Fibroblast of skin of scalp (primary cell): ENCODE measurements at places on chromosomes 5 and 9.

- peak; percentile 91 for DNase-seq
These were observed 2.5 kb downstream of the IL11RA start for GRCh38 chr9:34654323-34655051.

GRCh38 chr9:122144836-122145591 is 14.6 kb downstream of the NDUFA8 start:
- DNase-seq: no peak

DNA sequence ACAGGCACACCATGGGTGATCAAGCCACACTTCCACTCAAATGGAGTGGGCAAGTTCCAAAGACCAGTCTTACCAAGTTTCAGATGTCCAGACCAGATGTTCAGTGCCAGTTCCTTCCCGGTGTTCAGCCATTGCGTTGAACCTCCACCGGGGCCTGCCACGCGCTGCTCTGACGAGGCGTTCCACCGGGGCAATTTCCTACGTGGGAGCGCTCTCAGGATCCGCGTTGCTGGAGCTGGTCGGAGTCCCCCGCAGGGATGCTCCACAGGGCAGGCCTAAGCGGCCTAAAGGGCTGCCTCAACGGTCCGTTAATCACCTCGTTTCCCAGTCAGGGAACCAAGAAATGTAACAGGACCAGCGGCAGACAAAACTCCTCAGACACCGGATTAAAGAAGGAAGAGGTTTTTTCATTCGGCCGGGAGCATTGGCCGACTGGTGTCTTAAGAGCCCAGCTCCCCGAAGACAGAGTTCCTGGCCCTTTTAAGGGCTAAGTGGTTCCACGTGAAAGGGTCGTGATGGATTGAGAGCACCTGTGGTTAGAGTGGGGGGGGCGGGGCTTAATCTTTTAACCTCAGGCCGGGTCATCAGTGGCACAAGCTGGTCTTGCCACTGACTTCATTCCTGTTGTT is 35.7 kb upstream of the PPP1R26 start:
- DNase-seq: no peak

DNA sequence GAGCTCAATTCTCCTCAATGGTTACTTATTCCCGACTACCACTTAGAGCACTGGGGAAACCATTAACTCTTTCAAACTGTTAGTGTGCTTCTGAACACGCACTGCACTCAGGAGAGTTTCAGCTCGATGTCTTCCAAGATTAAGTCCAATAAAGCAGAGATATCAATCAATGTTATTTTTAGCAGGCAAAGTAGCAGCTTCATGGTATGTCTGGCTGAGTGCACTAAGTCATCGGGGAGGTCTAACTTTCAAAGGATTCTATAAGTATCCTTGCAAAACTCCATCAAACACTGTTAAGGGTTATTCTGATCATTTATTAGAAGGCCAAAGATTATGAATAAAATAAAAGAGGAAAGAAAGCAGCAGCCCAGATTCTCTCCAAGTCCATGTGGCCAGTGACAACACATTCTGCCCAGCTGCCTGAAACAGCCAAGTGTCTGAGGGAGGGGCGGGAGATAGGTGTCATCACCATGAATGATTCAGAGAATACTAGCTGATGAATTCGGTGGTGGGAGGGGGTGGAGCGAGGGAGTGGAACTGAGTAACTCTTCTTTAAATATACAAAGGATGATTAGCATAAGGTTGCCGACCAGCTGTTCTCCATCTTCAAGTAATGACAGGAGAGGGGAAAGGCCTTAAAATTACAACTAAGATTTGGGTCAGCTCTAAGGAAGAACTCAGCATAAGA is 21.3 kb downstream of the NREP start:
- DNase-seq: peak; percentile 94

GRCh38 chr5:36720688-36721087 is 114.3 kb downstream of the SLC1A3 start:
- DNase-seq: no peak

DNA sequence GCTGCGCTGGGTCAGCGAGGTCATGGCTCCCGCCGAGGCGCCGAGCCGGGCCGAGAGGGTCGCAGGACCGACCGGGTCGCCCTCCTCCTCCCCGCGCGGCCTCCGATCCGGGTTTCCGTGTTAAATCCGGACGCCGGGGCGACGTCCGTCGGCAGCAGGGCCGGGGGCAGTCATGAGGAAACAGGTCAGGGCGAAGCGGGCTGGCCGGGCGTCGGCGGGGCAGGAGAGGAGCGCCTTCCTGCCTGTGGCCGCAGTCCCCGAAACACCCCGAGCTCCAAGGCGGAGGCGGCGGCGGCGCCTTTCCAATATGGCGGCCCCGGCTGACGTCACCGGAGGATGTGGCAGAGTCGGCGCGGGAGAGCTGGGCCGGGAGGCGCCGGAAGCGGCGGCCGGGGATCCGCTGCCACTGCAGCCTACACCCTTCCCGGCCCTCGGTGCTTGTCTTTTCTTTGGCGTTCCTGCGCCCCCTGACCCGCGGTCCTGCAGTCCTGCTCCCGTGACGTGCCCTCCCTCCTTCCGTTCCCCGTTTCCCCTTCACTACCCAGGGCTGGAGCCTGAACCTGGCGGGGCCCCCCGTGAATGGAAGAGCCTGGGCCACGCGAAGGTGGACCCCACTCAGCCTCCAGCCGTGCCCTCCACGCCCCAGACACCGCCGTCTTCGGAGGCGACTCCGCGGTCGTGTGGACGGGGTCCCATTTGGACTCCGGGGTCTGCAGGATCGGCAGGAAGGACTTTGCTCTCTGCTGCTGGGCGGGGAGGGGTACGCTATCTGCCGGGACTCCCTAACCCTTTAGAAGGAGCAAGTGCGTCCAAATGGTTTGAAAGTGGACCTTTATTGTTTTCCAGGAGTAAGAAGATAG is at the start of gene GOLPH3:
Gene GOLPH3 (minus strand): TSS at position 309 of the 860 bp plus-strand sequence. CDS start 285 bp downstream, at position 24.
- DNase-seq: peak; percentile 93

DNA sequence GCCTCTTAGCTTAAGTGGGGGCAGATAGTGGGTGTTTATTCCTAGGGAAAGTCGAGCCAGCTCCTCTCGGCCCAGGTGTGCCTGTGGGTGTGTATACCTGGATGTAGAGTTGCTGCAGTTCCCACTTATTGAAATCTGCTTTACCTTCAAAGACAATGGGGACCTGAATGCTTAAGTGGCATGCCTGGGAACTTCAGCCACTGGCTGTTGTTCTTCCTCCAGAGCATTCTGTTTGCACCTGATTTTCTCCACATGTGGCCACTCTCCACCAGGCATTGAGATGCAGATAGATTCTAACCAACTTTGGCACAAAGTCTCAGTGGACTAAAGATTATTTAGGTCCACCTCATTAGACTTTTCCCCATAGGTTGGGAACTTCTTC is 186.8 kb downstream of the ZNF462 start:
- DNase-seq: no peak

- peak; percentile 79 for DNase-seq
These were observed 58.3 kb upstream of the LHFPL2 start for GRCh38 chr5:78706825-78707224.

DNA sequence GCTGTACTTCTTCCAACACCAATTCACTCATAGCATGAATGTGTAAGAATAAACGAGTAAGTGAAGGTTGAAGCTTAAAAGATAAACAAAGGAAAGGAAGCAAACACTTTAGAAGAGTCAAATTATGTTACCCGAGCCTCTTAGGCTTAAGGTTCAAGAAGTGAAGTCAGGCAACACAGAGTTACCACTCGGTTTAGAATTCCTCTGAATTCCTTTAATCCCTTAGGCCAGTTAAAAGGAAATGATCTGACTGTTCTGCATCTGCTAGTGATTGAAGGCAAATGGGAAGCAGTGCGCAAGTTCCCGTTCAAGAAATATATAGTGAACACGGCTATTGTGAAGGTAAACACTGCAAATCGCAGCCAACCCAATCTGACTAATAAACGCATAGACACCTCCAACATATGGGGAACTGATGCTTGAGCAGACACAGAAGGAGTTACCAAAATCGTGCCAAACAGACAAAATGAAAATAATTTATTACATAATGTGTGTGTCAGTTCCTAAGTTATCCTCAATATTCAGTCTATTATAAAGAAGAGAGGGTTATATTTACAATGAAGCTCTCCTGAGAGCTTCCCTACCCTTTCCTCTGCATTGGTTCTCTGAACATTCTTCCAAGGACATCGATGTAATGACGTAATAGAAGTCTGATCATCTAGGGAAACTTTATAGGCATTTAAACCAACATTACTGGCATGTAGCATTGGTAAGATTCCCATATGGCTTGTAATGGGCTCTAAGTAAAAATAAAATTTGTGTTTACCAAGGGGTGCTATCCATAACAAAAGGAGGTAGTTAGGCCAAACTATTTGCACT is 837.1 kb upstream of the ZNF608 start:
- DNase-seq: peak; percentile 23

GRCh38 chr9:77421506-77422265 is 226.4 kb downstream of the GNA14 start:
- DNase-seq: peak; percentile 31

GRCh38 chr5:73985145-73985544 is 359.1 kb downstream of the ARHGEF28 start:
- peak; percentile 22 for DNase-seq

DNA sequence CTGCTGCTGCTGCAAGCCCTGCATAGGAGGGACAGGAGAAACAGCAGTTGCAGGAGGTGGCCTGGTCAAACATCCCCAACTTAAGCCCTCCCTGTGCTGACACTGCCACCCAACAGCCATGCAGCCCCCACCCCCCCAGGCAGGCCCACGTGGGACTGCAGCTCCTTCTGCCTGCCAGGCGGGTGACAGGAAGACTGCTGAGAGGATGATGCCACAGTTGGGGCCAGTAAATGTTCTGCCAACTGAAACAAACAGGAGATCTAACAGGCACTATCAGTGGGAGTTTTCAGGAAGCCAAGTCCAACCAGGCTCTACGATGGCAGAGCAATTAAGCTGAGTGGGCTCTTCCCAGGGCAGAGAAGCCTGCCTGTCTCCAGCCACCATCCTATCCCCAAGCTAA is 31.1 kb downstream of the DIRAS2 start:
- no peak for DNase-seq

DNA sequence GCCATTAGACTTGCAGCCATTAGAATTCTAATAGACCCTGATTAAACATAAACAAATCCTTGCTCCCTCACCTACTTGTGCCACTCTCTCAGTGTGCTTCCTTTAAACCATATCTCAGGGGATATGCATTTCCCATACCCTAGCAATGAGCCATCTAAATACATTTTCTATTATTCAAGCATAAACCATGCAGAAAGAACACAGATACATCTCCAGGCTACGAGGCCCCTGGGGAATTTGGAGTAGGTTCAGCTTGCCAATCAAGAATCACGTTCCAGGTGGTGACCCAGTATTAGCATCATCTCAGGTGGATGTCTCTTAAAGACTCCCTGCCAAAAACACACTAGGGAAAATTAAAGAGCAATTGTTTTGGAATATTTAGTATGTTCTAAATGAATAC is 93.0 kb upstream of the CCL21 start:
- no peak for DNase-seq

DNA sequence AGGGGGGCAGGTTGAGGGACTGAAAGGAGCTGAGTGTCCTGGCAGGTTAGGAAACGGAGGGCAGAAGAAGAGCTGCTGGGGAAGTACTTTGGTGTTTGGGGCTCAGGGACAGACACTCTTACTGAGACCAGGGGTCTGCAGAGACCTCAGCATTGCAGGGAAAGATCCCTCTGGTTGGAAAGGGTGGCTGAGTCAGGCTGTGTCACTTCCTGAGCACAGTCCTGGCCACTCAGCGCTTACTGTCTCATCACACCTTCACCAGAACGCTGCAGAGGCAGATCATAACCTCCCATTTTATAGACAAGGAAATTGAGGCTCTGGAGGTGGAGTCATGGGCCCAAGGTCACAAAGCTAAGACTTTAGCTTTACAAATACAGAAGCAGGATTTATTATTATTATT is 54.3 kb downstream of the LMX1B start:
- DNase-seq: no peak

GRCh38 chr9:134391319-134392231 is 65.3 kb downstream of the RXRA start:
- DNase-seq: no peak

GRCh38 chr9:13412331-13412730 is 132.8 kb upstream of the MPDZ start:
- DNase-seq: peak; percentile 46

- no peak for DNase-seq
These were observed 100.9 kb downstream of the PIK3R1 start for GRCh38 chr5:68316469-68316868.

GRCh38 chr9:89536145-89536574 is 38.2 kb upstream of the SEMA4D start:
- no peak for DNase-seq

DNA sequence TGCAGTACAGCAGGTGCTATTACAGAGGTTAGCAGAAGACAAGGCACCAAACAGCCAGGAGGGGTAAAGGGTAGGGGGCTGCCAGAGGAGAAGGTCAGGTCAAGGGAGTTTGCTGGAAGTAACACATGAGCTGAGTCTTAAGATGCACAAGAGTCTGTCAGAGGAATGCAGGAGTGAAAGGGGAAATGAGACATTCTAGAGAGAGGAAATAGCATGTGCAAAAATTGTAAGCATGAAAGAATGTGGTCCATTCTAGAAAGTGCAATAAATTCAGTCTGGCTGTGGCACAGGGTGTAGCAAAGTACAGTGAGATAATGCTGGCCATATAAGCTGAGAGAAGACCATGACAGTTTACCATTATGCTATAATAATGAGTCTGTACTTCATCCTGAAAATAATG is 6.6 kb downstream of the GOLGA1 start:
- peak; percentile 7 for DNase-seq

GRCh38 chr5:35031276-35031675 is 16.5 kb downstream of the AGXT2 start:
- no peak for DNase-seq

DNA sequence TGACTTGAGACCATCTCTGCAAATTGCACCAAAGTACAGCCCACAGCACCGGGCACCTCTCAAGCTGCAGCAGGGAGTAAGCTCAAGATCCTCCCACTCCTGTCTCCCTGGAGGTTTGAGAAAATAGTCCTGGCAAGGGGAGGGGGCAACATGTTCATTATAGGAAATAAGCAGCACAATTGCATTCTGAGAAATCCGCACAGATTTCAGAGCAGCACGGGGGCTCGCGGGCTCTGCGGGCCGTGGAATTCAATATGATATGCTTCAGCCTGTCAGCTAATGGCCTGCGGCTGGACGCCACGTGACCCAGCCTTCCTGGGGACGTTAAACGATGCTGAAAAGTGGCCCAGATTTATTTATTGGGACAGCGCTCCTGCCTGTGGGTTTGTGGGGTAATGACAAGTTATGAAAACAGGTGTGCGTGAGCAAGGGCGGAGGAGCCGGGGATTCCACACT is 156.4 kb downstream of the DAB2IP start:
- no peak for DNase-seq

DNA sequence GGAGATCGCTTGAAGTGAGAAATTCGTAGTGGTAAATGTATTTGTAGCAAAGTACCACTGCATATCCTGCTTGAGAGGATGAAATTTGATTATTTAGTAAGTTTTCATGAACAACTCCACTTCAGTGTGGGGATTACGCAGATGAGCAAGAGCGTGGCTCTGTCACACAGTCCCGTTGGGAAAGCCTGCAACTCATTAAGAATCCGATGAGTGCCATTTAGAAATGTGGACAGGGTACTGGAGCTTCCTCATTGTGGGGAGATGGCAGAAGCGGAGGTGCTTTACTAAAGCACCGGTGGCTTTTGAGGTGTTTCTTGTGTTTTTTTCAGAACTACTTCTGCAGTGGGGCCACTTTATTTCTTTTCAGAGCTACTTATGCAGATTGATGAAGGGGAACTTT is 1.4 kb downstream of the TJP2 start:
- peak; percentile 53 for DNase-seq

- no peak for DNase-seq
These were observed 125.3 kb upstream of the GNA14 start for GRCh38 chr9:77773381-77773780.
